ENCODE measurements at places on chromosomes 3 and 15.

DNA sequence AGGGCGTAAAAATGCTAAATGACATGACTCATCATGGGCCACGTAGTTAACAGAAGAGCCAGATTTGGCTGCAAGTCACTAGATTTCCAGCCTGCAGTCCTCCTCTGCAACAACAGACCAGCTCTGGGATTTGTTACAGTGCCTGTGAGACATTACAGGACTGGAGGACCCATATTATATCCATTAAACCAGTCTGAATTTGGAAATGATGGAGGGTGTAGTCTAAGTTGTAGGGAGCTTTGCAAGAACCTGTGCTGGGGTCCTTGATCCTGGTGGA lies 10.8 kb downstream of the ZNF774 start:
- H3K27me3 ChIP-seq: no peaks in the 10 kb centered on the region
- DNase-seq: no peak
- H3K4me3 ChIP-seq: no peak overlapping the region
- peaks cover 2% of the 10 kb centered on the region for H3K36me3 ChIP-seq
- peaks cover 19% of the 10 kb centered on the region for H3K4me1 ChIP-seq
- H3K27ac ChIP-seq: peak overlapping the region; percentile 76

GRCh38 chr15:66188464-66188863 lies 65.1 kb downstream of the MEGF11 start:
- DNase-seq: no peak
- H3K27me3 ChIP-seq: peaks cover 9% of the 10 kb centered on the region
- no peak overlapping the region for H3K4me3 ChIP-seq
- H3K36me3 ChIP-seq: no peaks in the 10 kb centered on the region
- H3K4me1 ChIP-seq: no peaks in the 10 kb centered on the region
- no peak overlapping the region for H3K27ac ChIP-seq

DNA sequence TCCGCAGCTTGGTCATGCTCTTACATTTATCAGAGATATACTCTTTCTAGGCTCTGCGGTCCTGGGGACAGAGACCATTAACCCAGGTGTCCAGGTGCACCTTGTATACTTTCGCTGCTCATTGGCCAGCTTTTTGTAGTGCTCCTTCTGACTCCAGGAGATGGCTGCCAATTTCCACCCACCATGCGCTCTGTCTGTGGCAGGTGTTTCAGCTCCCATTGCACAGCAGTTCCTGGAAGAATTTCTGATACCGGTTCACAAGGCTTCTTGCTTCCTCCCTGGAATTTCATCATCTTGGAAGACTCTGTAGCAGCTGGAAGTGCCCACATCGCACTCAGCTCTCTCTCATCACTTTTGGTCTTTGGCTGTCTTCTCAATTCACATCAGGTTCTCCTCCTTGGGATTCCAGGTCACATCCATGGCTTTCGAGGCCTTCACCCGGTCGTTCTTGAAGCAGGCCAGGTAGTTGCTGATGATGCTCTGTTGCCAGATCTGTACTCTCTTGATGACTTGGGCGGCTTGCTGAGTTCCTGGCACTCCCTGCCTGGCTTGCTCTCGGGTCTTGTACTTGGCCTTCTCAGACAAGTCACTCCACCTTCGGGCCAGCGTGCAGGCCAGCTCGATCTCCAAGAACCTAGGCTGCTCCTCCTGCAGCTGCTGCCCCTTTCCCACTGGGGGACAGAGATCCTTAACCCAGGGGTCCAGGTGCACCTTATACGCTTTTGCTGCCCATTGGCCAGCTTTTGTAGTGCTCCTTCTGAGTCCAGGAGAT lies 41.1 kb upstream of the ARL8B start:
- no peak overlapping the region for H3K27ac ChIP-seq
- no peaks in the 10 kb centered on the region for H3K36me3 ChIP-seq

DNA sequence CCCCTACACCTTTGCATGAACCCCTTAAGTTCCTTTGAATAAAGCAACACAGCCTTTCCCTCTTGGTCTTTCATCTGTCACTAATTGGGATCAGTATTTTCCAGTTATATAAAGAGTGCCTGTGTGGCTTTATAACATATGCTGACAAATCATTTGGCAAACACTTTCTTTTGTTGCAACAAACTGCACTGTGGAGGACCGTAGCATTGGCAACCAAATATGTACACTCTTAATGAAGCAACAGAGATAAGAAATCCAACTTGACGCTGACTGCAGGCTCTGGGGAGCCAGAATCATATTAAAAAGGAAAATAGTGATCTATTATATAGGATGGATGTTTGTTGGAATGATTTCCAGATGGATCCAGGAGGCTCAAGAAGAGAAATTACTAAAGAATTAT lies 120.1 kb upstream of the PRICKLE2 start:
- DNase-seq: peak; percentile 9
- H3K36me3 ChIP-seq: no peaks in the 10 kb centered on the region
- no peak overlapping the region for H3K4me3 ChIP-seq
- no peaks in the 10 kb centered on the region for H3K27me3 ChIP-seq
- H3K27ac ChIP-seq: peak overlapping the region; percentile 93

DNA sequence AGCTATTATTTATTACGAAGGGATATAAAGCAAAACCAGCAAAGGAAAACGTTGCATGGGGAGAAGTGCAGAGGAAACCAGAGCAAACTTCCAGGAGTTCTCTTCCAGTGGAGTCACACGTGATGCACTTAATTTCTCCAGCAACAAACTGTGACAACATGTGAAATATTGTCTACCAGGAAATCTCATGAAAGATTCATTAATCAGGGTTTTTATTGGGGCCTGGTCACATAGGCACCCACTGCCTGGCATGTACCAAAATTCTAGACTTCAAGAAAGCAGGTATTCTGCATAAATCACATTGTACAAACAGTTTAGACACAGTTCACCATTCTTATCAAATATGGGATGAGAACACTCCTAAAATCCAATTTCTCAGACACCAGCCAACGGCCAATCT lies 5.4 kb upstream of the TFG start:
- no peak overlapping the region for H3K27ac ChIP-seq
- H3K36me3 ChIP-seq: no peaks in the 10 kb centered on the region
- H3K4me3 ChIP-seq: no peak overlapping the region
- H3K27me3 ChIP-seq: no peaks in the 10 kb centered on the region
- no peak for DNase-seq

GRCh38 chr3:68135067-68135466 lies 480.7 kb upstream of the SUCLG2 start:
- H3K4me3 ChIP-seq: no peak overlapping the region
- DNase-seq: no peak
- no peaks in the 10 kb centered on the region for H3K27me3 ChIP-seq
- H3K36me3 ChIP-seq: no peaks in the 10 kb centered on the region
- no peaks in the 10 kb centered on the region for H3K4me1 ChIP-seq

DNA sequence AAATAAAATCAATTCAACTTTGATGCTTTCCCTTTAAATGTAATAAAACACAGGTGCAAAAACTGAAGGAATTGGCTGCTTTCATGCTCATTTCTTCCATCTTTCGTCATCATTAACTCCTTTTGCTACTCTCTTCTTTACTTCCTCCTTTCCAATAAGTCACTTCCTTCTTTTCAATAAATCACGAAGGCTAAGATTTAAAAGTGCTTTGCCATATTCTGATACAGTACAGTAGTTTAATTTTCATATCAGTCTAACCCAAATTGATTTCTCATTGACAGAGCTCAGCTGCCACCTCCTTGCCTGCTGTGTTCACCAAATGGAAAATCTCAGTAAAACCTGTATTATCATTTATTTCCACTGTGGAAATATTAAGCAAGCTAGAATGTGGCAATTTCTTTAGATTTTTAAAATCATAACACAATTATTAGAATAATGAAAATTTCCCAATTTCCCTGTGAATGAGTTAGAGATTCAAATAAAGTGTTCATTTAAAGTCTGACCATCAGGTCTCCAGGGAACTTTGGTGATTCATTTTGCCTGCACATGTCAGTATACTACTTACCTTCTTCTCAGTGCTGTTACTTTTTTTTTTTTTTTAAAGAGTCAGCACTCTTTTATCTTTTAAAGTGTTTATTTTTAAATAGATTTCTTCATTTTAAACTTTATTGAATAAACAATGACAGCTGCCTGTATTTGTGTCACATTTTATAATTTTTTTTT lies 41.6 kb downstream of the NANOGP8 start:
- no peaks in the 10 kb centered on the region for H3K27me3 ChIP-seq
- no peak for DNase-seq
- H3K4me3 ChIP-seq: no peak overlapping the region
- peaks cover 5% of the 10 kb centered on the region for H3K4me1 ChIP-seq
- H3K36me3 ChIP-seq: no peaks in the 10 kb centered on the region
- no peak overlapping the region for H3K27ac ChIP-seq

DNA sequence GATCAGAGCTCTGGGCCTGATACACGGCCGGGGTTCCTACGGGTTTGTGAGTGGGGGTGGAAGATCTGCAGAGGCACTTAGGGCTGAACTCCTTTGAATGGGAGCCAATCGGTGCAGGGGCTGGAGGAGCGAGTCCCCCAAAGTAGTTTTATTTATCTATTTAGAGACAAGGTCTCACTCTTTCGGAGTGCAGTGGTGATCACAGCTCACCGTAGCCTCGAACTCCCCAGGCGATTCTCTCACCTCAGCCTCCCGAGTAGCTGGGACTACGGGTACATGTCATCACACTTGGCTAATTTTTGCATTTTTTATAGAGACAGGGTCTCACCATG lies 1.6 kb upstream of the CELSR3 start:
- peaks cover 9% of the 10 kb centered on the region for H3K36me3 ChIP-seq
- peak overlapping the region; percentile 77 for H3K4me3 ChIP-seq
- peaks cover 4% of the 10 kb centered on the region for H3K4me1 ChIP-seq
- no peak for DNase-seq
- no peak overlapping the region for H3K27ac ChIP-seq
- no peaks in the 10 kb centered on the region for H3K27me3 ChIP-seq

DNA sequence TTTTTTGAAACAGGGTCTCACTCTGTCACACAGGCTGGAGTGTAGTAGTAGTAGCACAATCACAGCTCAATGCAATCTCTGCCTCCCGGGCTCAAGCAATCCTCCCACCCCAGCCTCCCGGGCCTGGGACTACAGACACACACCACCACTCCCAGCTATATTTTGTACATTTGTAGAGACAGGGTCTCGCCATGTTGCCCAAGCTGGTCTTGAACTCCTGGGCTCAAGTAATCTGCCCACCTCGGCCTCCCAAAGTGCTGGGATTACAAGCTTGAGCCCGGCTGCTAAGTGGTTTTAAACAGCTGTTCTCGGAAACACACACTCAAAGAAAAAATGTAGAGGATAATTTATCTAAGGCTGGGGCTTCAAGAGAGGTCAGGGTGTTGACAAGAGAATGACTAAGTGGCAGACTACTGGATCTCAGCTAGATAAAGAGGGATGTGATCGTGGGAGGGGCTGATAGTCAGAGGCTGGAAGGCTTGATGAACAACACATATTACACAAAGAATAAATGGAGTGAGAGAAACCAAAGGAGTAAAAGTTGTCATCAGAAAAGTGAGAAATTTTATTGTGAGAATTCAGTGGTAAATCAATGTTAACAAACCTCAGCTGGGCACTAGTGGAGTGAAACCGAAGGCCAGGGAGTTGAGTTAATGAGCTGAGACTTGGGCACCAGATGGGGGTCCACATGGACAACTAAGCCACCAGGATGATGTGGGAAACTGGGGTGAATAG lies 6.7 kb downstream of the CCR5AS start:
- H3K27ac ChIP-seq: no peak overlapping the region
- H3K36me3 ChIP-seq: no peaks in the 10 kb centered on the region
- no peak overlapping the region for H3K4me3 ChIP-seq
- DNase-seq: no peak

DNA sequence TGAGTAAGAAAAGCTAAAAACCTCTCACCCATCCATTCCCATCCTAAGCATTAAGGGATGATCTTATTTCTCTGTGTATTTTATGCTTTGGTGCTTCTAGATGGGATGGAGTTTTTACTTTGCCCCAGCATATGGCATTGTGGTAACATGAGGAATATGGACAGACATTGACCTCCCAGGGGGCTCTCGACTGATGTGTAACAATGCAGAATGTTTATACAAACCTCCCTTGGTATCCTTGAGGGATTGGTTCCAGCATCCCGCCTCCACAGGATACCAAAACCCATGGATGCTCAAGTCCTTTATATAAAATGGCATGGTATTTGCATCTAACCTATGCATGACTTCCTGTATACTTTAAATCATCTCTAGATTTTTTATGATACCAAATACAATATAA lies 21.6 kb downstream of the PDIA5 start:
- H3K27ac ChIP-seq: no peak overlapping the region
- no peak overlapping the region for H3K4me3 ChIP-seq
- H3K36me3 ChIP-seq: peaks cover 7% of the 10 kb centered on the region
- DNase-seq: no peak

DNA sequence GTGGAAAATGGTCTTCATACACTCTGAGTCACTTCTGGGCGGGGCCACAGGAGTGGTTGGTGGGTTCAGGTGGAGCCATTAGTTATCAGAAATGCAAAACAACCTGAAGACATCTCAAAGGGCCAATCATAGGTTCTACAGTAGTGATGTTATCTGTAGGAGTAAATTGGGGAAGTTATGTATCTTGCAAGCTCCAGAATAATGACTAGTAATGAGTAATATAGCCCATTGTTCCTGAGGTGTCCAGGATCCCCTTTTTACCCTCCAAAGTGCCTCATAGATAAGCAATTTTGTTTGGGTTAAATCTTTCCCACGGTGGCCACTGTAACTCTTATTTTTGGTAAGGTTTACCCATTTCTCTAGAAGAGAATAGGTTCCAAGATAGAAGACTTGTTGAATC lies 91.7 kb downstream of the PIK3R4 start:
- 0 out of 2 replicates have a peak, but pooled peaks cover 7% of the 10 kb centered on the region for H3K4me1 ChIP-seq
- no peaks in the 10 kb centered on the region for H3K36me3 ChIP-seq
- no peak for DNase-seq
- H3K4me3 ChIP-seq: no peak overlapping the region

GRCh38 chr3:63095-63765 lies 133.3 kb upstream of the CHL1 start:
- no peak overlapping the region for H3K4me3 ChIP-seq
- H3K36me3 ChIP-seq: no peaks in the 10 kb centered on the region
- H3K27me3 ChIP-seq: no peaks in the 10 kb centered on the region
- no peak overlapping the region for H3K27ac ChIP-seq
- DNase-seq: no peak

DNA sequence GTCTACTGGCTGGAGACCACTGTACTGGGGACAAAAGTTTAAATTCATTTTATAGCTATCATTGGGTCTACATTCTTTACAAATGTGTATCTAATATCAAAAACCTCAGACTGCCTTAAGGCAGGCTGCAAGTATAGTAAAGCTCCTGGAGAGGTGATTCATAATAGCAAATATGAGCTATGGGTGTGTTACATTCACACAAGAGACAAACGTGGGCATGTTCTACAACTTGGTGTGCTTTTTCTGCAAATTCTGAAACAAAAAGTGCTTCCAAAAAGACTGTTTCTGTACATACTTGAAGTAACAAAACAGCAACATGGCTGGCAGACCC lies 1101.4 kb downstream of the ROBO1 start:
- H3K27me3 ChIP-seq: no peaks in the 10 kb centered on the region
- H3K36me3 ChIP-seq: peaks cover 8% of the 10 kb centered on the region
- DNase-seq: no peak
- no peaks in the 10 kb centered on the region for H3K4me1 ChIP-seq
- no peak overlapping the region for H3K27ac ChIP-seq
- H3K4me3 ChIP-seq: no peak overlapping the region

GRCh38 chr15:68410466-68411342 lies 21.3 kb downstream of the ITGA11 start:
- H3K4me3 ChIP-seq: no peak overlapping the region
- H3K27me3 ChIP-seq: no peaks in the 10 kb centered on the region
- no peak overlapping the region for H3K27ac ChIP-seq
- H3K4me1 ChIP-seq: no peaks in the 10 kb centered on the region
- DNase-seq: no peak

GRCh38 chr15:25439369-25439836 lies 579 bp upstream of the UBE3A start:
- peak overlapping the region; percentile 81 for H3K4me3 ChIP-seq
- DNase-seq: no peak
- no peaks in the 10 kb centered on the region for H3K27me3 ChIP-seq
- peak overlapping the region; percentile 92 for H3K27ac ChIP-seq
- H3K36me3 ChIP-seq: peaks cover 9% of the 10 kb centered on the region
- H3K4me1 ChIP-seq: peaks cover 10% of the 10 kb centered on the region
